ENCODE measurements at places on chromosomes 16 and 17. TPM values are rescaled to one million over a fixed set of nuclear protein-coding genes. Genes with fewer than 3 reads are reported as not detected.

The RNF222 gene
- total RNA-seq: not detected

The CNP gene
- total RNA-seq: 55.6 TPM

The ANKS4B gene
- not detected for total RNA-seq

The ZNF771 gene
- total RNA-seq: 22.2 TPM

The TAC4 gene
- not detected for total RNA-seq

The OR4D1 gene
- not detected for total RNA-seq

The ZNF19 gene
- 2.6 TPM for total RNA-seq

The KRTAP2-3 gene
- not detected for total RNA-seq

The ABCC11 gene
- 0.13 TPM for total RNA-seq

The BFAR gene
- 58.5 TPM for total RNA-seq

The C17orf50 gene
- total RNA-seq: not detected

The EVI2B gene
- 0.92 TPM for total RNA-seq

Data from A673 (cell line).